ENCODE measurements at places on chromosomes 3 and 15. TPM values are rescaled to one million over a fixed set of nuclear protein-coding genes. Genes with fewer than 3 reads are reported as not detected.

TRIM59 gene
- 15.2 TPM for total RNA-seq

PLA2G4E gene
- not detected for total RNA-seq

IMPG2 gene
- 0.33 TPM for total RNA-seq

FOXB1 gene
- total RNA-seq, result not detected

CXCR6 gene
- not detected for total RNA-seq

SSUH2 gene
- not detected for total RNA-seq

FOXL2 gene
- under 0.01 TPM for total RNA-seq

PLAAT1 gene
- not detected for total RNA-seq

FRMD4B gene
- 1.2 TPM for total RNA-seq
